ENCODE measurements at places on chromosomes 7 and 10.
A peak's percentile ranks its signal among the peaks of the same experiment; 100 is the strongest.

GRCh38 chr7:9217204-9217603 is 783.8 kb downstream of the NXPH1 start:
- no peak for DNase-seq

DNA sequence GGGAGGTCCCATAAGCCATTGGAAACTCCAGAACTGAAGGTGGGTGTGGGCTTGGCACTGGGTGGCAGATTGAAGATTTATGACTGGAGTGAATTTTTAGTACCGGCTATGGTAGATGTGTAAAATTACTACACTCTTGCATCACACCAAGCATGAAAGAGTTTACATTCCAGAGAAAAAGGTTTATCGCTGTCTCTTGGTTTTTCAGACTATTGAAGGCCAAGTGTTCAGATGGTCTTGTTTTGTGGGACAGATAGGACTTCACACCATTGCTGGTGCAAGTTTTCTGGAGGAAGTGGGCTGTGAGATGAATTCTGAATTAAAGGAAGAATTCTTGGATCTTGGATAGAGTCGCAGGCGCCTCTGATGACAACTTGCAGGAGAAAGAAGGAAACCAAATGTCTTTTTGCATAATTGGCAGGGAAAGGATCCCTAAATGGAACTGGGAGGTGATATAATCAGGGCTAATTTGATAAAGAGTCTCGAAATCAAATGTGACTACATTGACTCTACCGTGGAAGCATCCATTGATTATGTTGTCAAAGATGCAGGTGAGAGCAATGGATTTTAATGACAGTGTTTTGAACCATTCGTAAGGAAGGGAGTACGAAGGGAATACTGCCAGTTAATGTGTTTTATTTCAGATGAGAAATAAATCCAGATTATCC is 14.2 kb upstream of the NMT2 start:
- DNase-seq: no peak

- DNase-seq: no peak
Measured at GRCh38 chr10:89086801-89087521, 96.4 kb downstream of the FAS start.

DNA sequence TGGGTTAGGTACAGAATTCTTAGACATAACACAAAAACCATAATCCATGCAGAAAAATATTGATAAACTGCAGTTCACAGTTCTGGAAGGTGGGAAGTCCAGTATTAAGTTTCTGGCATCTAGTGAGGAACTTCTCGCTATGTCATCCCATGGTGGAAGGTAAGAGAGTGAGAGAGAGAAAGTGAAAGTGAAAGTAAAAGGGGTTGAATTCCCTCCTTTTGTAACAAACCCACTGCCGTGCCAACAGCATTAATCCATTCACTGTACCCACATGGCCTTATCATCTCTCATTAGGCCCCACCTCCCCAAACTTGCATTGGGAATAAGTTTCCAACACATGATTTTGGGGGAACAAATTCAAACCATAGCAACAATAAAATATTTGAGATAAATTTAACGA is 17.1 kb downstream of the ZNF485 start:
- DNase-seq: no peak

DNA sequence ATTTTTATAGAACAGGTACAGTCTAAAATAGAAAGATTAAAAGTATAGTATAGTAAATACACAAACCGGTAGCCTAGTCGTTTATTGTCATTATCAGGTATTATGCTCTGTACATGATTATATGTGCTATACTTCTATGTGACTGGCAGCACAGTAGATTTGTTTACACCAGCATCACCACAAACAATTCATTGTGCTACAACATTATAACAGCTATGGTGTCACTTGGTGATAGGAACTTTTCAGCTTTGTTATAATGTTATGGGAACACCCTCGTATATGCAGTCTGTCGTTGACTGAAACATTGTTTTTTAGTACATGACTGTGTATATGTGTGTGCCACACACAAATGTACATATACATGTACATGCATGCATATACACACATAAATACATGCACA is 19.1 kb downstream of the ZNF365 start:
- DNase-seq: no peak

DNA sequence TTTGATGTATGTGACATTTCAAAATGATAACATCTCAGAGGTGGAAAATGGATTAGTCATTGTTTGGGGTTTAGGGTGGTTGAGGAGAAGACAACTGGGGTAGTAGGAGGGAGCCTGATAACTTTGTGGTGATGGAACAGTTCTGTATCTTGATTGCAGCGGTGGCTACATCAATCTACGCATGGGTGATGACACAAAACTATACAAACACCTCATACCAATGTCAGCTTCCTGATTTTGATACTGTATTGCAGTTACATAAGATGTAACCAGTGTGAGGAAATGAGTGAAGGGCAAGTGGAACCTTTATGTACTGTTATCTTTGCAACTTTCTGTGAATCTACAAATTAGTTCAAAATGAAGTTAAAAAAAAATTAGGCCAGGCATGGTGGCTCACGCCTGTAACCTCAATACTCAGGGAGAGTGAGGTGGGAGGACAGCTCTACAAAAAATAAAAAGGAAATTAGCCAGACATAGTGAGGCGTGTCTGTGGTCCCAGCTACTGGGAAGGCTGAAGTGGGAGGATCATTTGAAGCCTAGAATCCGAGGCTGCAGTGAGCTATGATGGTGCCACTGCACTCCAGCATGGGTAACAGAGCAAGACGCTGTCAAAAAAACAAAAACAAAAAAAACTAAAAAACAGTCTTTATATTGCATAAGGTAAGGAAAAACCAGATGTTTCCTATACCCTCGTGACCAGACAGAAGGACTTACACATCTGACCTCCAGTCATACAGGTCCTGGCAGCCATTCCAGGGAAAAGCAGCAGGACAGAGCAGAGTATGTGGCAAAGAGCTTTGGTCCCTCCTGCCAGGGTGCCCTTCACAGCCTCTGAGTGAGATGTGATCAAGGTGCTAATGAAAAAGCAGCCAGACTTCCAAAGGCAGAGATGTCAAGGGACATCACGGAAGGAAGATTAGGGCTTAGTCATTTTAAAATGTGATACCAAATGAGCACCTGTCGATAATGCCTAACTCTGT is 50.8 kb downstream of the CYTH3 start:
- DNase-seq: peak; percentile 46

- DNase-seq: peak; percentile 36
Measured at GRCh38 chr7:80770675-80771081, 132.2 kb downstream of the CD36 start.

- no peak for DNase-seq
Measured at GRCh38 chr10:101601541-101601940, 13.4 kb downstream of the DPCD start.

- no peak for DNase-seq
Measured at GRCh38 chr7:98603399-98603788, 13.7 kb upstream of the NPTX2 start.

GRCh38 chr7:21172800-21173199 is 255.1 kb upstream of the SP4 start:
- no peak for DNase-seq

DNA sequence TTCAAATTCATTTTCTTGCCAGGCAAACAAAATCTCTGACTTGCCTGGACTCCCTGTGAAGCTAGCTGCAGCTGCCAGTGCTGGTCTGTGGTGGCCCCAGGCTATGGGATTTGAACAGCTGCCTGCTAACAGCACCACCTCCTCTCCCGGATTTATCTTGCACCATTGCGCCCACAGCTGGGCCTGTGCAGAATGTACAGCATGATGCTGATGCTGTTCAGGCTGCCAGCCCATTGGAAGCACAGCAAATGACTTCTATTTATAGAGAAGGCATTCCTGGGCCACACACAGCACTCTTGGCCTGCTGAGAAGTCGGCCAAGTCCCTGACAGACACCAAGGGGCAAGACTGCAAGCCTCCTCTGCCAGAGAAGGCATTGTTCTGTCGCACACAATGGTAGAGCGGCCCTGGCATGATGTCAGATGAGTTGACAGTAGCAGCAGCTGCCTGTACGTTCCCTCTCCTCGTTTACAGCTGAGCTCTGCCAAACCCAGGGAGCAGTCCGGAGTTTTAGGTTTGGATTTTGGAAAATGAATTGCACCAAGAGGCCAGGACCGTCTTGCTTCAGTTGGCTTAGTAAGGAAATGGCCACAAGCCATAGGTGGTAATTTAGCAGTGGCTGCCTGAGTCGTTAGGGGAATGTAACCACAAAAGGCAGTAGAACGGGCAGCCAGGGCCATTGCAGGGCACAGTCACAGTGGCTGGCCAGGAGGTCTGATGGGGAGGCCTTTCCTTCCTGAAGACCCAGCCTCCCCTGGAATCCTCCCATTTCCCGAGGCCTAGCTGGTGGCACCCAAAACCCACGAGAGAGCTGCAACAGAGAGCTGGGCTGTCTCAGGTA is 38.5 kb downstream of the MTURN start:
- DNase-seq: no peak

DNA sequence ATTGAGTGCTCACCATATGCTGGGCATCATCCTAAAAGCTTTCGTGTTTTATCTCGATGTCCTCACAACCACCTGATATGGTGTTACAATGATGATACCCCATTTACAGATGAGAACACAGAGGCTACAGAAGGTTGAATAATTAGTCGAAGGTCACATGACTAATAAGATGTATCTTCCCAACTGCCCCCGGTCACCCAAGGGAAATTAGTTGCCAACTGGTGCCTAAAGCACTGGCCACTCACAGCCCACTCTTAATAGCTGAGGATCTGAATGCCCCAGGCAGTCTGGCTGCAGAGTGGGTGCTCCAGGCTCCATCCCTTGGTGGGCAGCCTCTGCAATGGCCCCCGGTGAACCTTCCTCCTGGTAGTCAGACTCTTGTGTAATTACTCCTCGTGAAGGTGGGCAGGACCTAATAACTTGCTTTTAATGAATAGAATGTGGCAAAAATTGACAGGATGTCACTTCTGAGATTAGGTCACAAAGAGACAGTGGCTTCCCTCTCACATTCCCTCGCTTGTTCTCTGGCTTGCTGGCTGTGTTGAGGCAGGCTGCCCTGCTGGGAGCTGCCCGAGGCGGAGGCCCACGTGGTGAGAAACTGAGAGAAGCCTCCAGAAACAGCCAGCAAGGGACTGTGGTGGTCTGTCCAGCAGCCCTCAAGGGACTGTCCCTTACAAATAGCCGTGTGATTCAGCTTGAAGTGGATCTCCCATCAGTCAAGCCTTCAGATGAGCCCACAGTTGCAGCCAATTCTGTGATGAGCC is 109.4 kb downstream of the ARHGAP22 start:
- no peak for DNase-seq

DNA sequence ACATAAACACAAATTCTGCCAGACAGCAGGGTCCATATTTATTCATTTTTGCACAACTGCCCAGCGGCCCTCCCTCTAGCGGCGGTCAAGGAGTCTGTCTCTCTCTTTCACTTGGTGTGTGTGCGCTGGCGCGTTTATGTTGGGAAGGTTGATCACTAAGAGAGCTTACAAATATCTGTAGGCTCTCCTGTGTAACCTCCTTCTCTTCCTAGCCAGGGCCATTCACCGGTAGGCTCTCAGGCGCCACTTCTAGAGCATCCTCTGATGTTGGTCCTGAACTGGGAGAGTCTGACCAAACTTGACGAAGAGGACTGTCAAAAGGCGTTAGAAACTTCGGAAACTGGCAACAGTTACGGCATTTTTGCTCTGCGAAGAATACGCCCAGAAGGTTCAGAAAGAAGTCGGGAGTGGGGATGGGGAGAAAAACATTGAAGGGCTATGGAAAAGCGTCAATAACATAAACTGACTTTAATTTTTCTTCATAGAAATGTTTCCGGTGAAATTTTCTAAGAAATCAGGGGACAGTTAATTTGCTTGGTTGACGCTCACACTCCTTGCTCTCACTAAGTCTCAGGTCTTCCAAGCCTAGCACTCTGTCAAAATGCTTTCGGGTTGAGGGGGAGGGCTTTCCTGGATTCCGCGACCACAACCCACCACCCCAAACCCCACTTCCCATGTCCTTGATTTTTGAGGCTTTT is 731.1 kb downstream of the ZWINT start:
- peak; percentile 46 for DNase-seq

DNA sequence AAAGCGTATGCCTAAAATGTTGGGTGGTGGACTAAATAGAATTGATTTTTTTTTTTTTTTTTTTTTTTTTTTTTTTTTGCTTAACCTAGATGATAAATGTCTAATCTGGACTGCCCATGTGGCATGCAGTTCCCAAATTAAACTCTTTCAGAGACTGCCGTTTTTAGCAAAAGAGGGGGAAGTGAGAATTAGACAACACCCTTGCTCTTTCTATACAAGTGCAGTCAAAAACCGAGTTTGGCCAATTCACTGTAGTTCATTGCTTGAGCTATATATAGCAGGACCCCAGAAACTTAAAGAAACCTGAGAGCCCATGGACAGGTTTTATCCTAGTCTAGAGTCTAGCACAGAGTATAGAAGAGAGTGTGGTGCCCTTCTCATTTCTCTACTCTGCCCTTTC is 141.9 kb downstream of the GRM3 start:
- DNase-seq: peak; percentile 81

DNA sequence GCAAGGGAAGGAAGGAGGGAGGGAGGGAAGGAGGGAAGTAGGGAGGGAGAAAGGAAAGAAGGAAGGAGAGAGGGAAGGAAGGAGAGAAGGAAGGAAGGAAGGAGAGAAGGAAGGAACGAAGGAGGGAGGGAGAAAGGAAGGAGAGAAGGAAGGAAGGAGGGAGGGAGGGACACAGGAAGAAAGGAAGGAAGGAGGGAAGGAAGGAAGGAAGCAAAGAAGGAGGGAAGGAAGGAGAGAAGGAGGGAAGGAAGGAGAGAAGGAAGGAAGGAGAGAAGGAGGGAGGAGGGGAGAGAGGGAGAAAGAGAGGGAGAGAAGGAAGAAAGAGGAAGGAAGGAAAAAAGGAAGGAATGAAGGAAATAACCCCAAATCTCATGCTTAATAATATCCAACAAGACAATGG is 630.6 kb downstream of the GRID1 start:
- DNase-seq: no peak

DNA sequence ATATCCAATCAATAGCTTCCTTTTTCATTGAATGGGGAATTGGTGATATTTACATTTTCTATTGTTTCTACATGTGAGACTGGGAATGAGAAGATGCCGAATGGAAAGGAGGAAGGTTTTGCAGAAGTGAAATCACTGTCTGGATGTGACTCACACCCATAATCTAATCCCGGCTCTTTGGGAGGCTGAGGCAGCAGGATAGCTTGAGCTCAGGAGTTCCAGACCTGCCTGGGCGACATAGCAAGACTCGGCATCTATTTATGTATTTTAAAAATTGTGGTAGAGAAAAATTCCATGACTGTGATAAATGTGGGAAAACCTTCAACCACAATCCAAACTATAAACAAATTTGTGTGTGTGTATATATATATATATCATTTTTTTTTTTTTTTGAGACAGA is 10.9 kb upstream of the FIS1 start:
- DNase-seq: no peak

GRCh38 chr10:16883084-16883483 is 65.9 kb upstream of the RSU1 start:
- no peak for DNase-seq

GRCh38 chr10:31101123-31101522 is 69.5 kb upstream of the ZNF438 start:
- peak; percentile 37 for DNase-seq

- peak; percentile 13 for DNase-seq
Measured at GRCh38 chr7:92720604-92721350, 115.6 kb downstream of the CDK6 start.

GRCh38 chr10:43076876-43077420 is at the start of gene RET:
TSS of gene RET (plus strand) at chr10:43077069. CDS start at chr10:43077259, 190 bp downstream.
- DNase-seq: peak; percentile 76

GRCh38 chr10:118776033-118776432 is 21.3 kb upstream of the CACUL1 start:
- DNase-seq: no peak
